ENCODE measurements at places on chromosomes 3 and 15.
A peak's percentile ranks its signal among the peaks of the same experiment; 100 is the strongest.

- no peak for DNase-seq
Measured at GRCh38 chr3:138440596-138440995, 6.2 kb downstream of the ESYT3 start.

DNA sequence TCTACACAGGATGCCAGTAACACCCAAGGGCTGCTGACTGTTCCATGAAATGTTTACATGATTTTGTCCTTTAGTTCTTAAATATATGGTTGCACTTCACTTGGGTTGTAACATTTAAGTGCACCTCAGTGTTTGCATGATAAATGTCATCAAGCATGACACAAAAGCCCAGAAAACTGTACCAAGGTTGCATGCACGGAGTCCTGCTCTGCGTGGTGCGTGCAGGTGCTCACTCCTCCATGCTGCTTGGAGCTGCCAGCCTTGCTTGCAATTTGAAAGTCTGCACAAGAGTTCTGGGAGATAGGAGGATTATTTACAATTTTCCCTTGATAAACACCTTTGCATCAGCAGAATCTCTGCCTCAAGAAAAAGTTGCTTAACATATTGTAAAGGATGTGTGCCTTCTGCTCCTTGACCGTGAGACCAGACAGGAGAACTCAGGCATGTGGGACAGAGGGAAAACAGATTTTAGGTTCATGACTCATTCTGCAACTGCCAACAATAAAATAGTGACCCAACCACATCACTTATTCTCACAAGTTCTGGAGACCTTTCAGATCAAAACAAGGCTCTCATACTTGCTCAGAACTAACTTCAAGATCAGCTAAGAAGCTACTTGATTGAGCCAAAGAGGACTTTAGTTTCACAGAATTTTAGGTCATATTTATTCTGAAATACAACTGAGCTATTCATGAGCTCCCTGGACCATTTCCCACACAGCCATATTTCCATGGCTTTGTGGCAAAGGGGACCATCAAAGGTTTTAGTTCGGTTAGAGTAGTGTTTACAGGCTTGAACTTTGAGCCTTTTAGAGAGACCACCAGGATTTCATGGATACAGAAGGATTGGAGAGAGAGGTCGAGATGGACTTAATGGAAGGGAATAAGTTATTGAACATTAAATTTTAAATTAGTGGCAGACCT is 128.4 kb upstream of the ZBED2 start:
- no peak for DNase-seq

DNA sequence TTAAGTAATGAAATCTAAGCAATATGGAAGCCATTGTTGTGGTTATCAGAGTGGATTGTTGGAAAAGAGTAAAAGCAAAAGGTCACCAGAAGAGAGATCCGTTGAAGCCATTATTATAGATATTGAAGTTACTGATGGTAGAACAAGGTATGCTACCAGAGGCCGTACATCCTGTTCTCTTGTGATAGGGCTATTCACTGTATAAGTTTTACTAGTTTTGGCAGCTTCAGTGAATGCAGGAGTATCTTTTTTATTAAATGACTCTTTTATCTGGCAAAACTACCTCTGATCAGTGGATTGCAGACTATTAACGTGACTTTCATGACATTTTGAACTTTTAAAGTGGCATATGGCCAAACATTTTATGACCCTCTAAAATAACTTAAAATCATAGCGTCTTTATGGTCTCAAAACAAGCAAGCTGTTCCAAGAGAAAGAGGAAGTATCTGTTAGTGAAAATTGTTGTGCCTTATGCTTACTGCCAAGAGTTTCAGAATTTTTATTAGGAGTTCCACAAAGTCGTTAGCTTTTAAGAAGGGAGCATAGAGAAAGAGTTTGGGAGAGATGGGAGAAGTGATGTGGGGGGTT is 102.9 kb downstream of the LRRC49 start:
- no peak for DNase-seq

DNA sequence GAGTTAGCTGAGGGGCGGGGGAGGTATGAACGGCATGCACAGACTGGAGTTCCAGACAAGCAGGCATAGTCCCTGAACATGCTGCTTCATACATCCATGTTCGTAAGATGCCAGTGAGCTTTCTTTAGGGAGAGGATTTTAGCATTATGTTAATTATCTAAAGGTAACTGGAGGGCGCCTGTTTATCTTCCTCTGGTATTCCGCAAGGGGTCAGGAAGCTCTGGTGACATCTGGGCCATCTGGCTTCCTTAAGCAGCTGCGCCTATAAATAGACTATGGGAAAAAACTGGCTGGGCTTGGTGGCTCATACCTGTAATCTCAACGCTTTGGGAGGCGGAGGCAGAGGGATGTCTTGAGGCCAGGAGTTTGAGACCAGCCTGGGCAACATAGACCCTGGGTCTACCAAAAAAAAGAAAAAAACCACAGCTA is 1.5 kb upstream of the FBXO22 start:
- peak; percentile 70 for DNase-seq

GRCh38 chr15:99433026-99433756 is 132.6 kb upstream of the MEF2A start:
- DNase-seq = no peak

DNA sequence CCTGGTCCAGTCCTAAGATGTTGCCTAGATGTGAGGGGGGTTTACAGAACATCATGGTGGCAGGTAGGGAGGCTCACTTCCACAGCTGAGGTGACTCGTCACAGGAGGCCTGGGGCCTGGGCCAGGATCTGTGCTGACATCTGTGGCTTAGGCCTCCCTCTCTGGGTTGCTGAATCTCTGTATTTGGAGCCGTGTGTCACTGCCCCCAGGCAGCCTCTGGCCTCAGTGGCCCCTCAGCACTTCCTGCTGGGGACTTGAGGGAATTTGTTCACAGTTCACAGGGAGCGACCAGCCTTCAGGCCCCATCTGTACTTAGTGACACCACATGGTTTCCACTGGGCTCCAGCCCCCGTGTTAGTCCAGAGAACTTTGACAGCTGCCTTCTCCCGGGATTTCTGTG is 41.7 kb upstream of the ADAMTSL3 start:
- no peak for DNase-seq

DNA sequence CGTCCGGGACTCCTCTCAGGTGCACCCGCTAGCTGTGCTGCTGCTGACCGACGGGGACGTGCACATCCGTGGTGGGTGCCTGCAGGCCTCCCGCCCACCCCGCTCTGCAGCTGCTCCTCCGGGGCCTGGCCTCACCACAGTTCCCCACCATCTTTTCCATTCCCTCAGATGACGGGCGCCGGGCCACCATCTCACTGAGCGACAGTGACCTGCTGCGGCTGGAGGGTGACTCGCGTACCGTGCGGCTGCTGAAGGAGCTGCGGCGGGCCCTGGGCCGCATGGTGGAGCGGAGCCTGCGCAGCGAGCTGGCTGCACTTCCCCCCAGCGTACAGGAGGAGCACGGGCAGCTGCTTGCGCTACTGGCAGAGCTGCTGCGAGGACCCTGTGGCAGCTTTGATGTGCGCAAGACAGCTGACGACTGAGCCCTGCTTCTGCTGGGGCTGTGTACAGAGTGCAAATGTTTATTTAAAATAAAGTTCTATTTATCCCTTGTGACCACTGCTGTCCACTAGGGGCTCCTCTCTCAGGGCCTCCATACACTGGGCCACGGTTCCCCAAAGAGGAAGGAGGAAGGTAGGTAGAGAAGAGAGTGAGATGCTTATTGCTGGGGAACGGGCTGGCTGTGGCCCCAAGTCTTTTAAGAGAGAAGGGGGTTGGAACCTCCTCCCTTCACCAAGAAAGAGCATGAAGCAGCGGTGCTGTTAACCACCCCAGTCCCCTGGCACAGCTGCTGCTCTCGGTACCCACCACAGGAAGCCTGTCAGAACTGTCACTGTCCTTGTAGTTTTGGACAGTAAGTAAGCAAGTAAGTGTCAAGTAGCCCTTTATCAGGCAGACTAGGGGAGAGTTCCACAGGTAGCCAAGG is 47.0 kb downstream of the DHX30 start:
- DNase-seq = no peak

DNA sequence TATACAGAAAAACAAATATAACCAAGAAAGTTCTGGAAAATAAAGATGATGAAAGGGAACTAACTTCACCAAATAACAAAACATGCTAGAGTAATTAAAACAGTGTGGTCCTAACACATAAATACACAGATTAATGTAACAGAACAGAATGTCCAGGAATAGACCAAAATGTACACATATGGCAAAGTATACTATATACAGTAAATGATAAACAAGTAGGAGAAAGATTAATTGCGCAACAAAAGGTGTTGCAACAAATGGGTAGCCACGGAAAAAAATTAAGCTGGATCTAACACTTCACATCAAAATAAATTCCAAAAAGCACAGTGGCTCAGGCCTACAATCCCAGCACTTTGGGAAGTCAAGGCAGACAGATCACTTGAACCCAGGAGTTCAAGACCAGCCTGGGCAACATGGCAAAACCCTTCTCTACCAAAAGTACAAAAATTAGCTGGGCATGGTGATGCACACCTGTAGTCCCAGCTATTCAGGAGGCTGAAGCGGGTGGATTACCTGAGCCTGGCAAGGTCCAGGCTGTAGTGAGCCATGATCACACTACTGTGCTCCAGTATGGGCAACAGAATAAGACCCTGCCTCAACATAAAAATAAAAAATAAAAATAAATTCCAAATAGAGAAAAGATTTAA is 19.8 kb downstream of the SCAP start:
- DNase-seq = no peak

DNA sequence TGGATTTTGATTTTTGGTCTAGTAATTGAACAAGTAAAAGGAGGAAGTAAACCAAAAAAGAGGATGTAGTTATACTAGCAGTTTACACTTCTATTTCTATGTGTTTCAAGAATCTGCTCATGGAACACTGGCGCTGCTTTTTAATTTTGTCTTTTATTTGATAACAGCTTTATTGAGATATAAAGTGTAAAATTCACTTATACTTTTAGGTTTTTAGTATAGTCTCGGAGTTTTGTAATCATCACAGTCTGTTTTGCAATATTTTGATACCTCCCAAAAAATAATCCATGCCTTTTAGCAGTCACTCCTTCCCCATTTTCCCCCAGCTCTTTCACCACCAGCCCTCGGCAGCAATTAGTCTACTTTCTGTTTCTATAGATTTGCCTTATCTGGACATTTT is 18.0 kb downstream of the UBE2E2 start:
- DNase-seq = no peak

GRCh38 chr3:187740421-187741399 is 4.6 kb downstream of the BCL6 start:
- DNase-seq = no peak

DNA sequence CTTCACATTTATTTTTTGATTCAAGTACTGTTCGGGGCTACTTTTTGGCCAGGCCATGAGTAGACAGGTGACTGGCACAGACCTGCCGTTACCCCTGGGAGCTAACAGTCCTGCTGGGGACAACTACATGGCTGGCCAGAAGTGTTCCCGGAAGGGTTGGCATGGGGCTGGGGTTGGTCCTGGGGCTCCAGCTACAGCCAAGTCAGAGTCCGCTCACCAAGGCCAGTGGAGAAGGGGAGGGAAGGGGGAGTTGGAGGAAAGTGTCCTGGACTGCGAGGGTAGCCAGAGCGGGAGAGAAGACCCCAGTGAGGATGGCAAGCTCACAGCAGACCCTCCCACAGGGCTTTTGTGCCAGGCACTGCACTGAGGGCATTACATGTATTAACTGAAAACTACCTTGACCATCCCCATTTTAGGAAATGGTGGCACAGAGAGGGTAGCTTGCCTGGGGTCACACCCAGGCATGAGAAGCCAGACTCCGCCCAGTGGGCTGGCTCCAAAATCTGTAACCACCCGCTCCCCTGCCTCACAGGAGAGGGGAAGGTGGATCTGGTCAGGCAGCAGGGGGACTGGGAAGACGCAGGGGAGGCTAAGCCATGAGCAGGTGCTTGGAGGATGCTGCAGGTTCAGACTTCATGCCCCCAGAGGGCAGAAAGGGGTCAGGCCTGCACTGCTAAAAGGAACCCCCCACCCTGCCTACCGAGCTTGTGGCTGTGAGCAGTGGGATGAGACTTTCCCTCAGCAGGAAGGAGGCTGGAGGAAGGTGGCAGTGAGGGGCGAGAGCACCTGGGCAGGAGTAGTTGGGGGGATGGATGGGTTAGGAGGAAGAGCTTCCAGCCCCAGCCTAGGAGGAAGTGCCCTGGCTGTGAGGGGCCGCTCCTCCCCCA is 38.3 kb upstream of the ESYT3 start:
- DNase-seq = no peak

DNA sequence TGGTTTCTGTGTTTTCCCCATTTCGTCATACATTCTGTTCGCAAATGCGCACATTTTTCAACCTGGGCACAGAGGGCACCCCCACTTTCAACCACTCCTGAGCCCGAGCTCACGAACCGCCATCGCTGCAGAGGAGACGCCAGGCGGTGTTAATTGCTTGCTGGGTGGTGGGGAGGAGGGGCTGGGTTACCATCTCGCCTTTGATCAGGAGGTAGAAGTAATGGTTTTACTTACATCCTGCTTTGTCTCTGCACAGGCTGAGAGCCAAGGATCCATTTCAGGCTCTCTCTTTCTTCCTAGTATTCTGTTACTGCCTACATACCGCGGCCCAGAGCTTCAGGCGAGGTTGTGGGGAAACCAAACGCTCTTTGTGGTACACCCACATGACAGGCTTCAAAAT is 177.3 kb upstream of the WNT5A start:
- no peak for DNase-seq

DNA sequence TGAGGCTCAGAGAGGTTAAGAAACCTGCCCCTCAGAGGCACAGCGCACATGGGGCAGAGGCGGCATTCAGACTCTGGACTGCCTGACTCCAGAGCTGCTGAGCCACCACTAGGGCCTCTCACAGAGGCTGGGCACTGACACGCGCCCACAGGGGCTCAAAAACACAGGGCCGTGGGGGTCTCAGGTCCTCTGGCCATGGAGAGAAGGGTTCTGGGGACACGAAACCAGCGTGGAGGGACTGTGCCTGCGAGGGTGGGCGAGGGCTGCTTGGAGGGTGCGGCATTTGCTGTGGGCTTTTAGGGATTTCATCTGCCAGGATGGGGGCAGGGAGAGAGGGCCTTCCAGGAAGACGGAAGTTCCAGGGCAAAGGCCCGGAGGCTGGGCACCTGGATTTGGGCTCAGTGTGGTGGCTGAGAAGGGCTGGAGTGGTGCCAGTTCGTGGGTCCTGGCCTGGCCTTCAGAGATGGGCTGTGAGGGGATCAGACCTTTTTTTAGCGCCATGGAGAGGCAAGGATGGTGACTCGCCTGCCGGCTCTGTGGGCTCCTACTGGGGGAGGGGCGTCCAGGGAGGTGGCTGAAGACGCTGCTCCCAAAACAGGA is 69.6 kb downstream of the EFCAB12 start:
- DNase-seq = no peak

DNA sequence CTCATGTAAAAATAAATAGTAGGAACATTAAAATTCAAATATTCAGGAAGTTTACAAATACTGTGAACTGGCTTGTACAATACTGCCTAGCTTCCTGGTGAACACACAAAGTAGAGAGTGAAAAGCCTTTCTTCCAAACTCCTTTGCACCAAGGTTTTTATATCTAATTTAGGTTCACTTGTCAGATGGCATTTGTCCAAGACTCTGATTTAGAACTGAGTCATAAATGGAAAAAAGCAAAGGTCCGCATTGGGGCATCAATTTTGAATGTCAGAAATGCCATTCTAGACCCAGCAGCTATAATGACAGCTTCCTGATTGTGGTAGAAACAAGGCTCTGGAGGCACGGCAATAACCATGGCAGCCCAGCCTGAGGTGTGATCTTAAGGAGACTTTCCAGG is 160.7 kb downstream of the PDE8A start:
- DNase-seq = no peak

GRCh38 chr3:115148142-115148790 is 1.2 kb upstream of the ZBTB20 start:
- no peak for DNase-seq

- DNase-seq = no peak
Measured at GRCh38 chr3:134388292-134388691, 14.0 kb upstream of the AMOTL2 start.

- no peak for DNase-seq
Measured at GRCh38 chr3:13009132-13009945, 63.9 kb downstream of the IQSEC1 start.

GRCh38 chr3:9204253-9204992 is 45.0 kb downstream of the SRGAP3 start:
- no peak for DNase-seq
